CD4-positive, alpha-beta memory T cell (primary cell): ENCODE measurements at places on chromosomes 13 and 19. TPM values are rescaled to one million over a fixed set of nuclear protein-coding genes. Genes with fewer than 3 reads are reported as not detected.

Gene GARIN5A
- total RNA-seq: not detected

Gene IFI30
- total RNA-seq: 48.3 TPM

Gene ZNF527
- 12.7 TPM for total RNA-seq

Gene SERPINE3
- not detected for total RNA-seq

Gene CD37
- 347 TPM for total RNA-seq

Gene UBE2M
- 58.3 TPM for total RNA-seq

Gene WIZ
- 28.7 TPM for total RNA-seq
